NCI-H2081 (cell line): ENCODE measurements at places on chromosomes 11 and 22.

GRCh38 chr11:66172146-66172545, 96.3 kb upstream of the RAB1B start:
- DNase-seq: no peak

DNA sequence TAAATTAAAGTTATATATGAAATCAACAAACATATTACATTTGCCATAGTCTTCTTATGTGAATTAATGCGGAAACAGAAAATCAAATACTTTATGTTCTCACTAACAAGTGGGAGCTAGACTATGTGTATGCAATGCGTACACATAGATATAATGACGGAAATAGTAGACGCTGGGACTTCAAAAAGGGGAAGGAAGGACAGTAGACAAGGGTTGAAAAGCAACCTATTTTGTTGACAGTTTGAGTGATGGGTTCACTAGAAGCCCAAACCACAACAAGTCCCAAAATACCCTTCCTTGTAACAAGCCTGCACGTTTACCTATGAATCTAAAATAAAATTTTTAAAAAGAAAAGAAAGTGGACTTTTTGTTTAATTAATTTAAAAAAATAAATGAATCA, 430.8 kb upstream of the CNTN5 start:
- no peak for DNase-seq

GRCh38 chr11:128734103-128734831, 40.4 kb downstream of the FLI1 start:
- DNase-seq: no peak

DNA sequence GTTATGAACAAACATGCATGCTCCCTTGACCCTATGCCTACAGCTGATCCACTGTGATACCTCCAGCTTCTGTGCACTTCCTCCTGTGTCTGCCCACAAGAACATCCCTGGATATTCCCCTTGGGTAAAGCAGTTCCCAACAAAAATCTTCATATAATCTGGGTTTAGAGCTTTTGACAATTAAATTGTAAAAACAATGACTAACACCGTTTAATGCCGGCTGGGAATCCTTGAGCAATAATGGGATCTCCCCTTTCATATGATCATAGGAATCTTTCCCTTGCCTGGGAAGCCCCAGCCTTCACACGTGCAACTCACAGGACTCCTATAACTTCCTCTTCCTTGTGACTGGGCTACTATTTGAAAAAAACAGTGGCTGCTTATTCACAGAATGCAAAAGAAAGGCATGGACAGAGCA, 6.3 kb upstream of the ZC3H12C start:
- DNase-seq: no peak

- DNase-seq: no peak
Measured at GRCh38 chr22:19879246-19879570, 24.5 kb upstream of the GNB1L start.
